ENCODE measurements at places on chromosomes 5 and 9. TPM values are rescaled to one million over a fixed set of nuclear protein-coding genes. Genes with fewer than 3 reads are reported as not detected.

SNCB gene
- total RNA-seq: not detected

HK3 gene
- not detected for total RNA-seq

SAPCD2 gene
- 57.0 TPM for total RNA-seq

ECSCR gene
- total RNA-seq: not detected

FOXD4L4 gene
- total RNA-seq: 0.18 TPM

ADAMTS6 gene
- total RNA-seq: 3.4 TPM

NUTM2G gene
- not detected for total RNA-seq

PRR16 gene
- total RNA-seq: not detected

FGFR4 gene
- total RNA-seq: 0.53 TPM

CDC25C gene
- 18.3 TPM for total RNA-seq

LHX6 gene
- total RNA-seq: not detected

MSX2 gene
- not detected for total RNA-seq

CER1 gene
- not detected for total RNA-seq

ZNF189 gene
- 10.4 TPM for total RNA-seq

TMEM232 gene
- 0.26 TPM for total RNA-seq

SYK gene
- total RNA-seq: 0.13 TPM

OR1J2 gene
- total RNA-seq: not detected

PLEKHG4B gene
- not detected for total RNA-seq

FCN2 gene
- not detected for total RNA-seq

TTC23L gene
- total RNA-seq: not detected

SPEF2 gene
- total RNA-seq: 5.1 TPM

PCDHB10 gene
- not detected for total RNA-seq

ACOT12 gene
- total RNA-seq: not detected

HTR4 gene
- not detected for total RNA-seq

SLC22A4 gene
- total RNA-seq: not detected
